ENCODE measurements at places on chromosomes 6 and 20.

GRCh38 chr6:21808551-21809242 lies 215.1 kb downstream of the SOX4 start:
- DNase-seq = no peak

DNA sequence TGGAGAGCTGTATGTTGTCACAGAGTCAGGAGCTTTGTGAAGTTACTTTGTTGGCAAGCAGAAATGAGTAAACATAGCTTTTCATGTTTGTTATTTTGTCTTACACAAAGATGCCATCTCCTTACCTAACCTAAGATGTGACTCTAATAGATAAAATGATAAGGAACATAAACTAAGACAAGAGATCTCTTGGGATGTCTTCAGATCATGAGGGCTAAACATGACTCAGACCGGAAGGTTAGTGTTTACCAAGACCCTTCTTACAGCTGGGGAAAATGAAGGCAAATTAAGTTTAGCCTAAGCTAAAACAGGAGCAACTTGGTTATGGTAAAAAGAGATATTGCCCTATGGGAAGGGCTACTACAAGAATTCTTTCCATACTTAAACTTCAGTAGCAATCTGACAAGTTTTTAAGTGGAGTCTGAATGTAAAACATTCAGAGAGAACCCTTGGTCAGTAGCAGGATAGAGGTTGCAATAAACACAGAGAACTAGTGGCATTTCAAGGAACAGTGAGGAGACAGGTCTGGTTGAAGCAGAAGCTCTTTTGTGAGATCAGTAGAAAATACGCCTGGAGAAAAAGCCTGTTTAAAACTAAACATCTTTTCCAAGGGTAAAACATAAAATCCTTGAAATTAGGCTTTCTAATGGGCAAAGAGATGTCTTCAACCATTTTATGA lies 29.9 kb downstream of the SGK1 start:
- DNase-seq = no peak

DNA sequence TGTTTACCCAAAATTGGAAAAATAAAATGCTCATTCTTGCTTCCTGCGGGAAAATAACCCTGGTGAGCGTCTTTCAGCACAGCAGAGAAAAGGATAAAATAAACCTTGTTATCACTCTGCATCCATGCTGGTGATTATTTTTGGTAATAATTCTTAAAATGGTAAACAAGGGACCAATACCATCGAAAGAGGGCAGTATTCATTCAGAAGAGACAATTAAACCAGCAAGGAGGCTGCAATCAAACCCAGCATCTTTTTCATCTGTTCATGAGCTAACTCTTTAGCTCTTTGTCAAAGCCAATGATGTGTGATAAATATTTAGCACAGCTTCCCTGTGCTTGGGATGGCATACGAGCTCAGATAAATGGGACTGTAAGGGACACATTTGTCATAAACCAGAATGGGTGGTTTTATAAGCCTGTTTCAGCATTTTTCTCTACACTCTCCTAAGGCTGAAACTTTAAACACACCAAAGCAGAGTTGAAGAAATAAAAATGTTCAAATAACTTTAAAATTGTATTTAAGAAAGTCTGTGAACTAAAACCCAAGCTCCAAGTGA lies 34.4 kb downstream of the CDH26 start:
- DNase-seq = peak; percentile 56

GRCh38 chr6:17202526-17202925 lies 78.6 kb upstream of the RBM24 start:
- DNase-seq = no peak

GRCh38 chr6:118974790-118975189 lies 39.8 kb upstream of the MCM9 start:
- no peak for DNase-seq

DNA sequence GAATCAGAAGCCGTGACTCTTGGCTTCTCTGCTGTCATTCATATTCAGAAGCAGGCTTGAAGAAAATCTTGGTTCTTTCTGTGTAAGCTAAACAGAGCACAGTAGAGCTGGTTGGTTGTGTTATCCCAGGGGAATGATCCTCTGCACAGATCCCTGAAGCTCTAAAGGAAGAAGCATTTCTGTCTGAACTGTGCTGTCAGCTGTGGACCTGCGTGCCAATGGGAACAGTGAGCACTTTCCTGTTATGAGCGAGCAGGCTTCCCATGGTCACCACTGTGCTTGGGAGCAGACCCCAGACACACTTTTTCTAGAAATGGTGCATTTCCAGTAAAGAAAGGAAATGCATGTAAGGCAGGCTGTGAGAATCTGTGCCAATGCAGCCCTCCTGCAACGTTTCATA lies 490.2 kb downstream of the EPM2A start:
- DNase-seq = no peak

- no peak for DNase-seq
Observed at GRCh38 chr20:17545127-17545526, 13.9 kb upstream of the BFSP1 start.

- peak; percentile 94 for DNase-seq
Observed at GRCh38 chr6:7201732-7202541, 94.2 kb downstream of the RREB1 start.

DNA sequence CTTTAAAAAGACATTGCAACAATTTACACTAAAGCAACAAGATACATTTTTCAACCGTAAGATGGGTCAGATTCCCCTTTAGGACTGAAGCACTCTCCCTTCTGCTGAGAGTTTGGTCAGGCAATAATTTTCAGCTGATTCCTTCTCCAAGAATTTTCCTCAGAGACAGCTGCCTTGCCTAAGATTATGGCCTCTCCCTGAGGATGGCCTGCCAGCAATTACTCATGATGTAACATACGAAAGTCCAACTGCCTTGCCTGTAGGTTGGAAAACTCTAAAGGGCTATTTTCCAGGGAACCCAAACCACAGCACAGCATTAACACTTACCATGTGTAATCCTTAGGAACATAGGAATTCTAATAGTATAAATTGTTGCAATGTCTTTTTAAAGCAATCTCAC lies 229.1 kb upstream of the FLRT3 start:
- no peak for DNase-seq

- DNase-seq = no peak
Observed at GRCh38 chr6:111890988-111891387, 17.7 kb upstream of the FYN start.

DNA sequence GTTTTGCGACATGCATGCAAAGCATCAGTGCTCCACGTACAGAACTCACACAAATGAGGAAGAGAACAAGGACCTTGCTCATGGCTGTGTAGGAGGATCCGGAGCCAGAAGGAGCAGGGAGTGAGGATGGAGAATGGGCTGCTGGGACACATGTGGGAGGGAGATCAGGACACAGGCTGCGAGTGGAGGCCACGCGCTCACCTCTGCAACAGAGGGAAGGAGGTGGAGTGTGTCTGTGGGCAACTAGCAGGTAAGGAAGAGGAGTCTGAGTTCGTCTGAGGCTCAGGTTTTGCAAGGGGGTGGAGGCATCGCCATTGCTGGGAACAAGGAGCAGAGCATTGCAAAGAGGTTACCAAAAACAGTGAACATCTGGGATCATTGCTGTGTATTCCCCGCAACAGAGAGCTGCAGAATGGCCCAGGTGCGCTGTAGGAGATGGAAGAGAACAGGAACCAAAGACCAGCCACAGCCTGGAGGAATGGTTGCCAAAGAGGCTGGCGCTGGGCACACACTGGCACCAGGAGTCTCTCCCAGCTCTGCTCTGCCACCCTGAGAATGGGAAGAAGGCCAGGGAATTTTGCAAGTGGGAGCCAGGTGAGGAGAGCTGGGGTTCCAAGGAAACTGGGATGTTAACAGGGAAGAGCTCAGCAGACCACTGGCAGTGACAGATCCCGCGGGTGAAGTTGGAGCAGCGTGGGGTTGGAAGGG lies 90.0 kb upstream of the RPS6KA2 start:
- no peak for DNase-seq

- no peak for DNase-seq
Observed at GRCh38 chr6:145331066-145331465, 404.3 kb downstream of the EPM2A start.

- DNase-seq = no peak
Observed at GRCh38 chr6:97292671-97293070, 9.7 kb upstream of the MMS22L start.

DNA sequence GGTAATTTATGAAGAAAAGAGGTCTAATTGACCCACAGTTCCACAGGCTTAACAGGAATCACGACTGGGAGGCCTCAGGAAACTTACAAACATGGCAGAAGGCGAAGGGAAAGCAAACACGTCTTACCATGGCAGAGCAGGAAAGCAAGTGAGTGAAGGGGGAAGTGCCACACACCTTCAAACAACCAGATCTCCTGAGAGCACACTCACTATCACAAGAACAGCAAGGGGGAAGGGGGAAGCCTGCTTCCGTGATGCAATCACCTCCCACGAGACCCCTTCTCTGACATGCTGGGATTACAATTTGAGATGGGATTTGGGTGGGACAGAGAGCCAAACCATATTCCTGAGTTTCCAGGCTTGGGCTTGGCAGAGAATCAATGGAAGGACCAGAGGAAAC lies 124.1 kb upstream of the RAB32 start:
- DNase-seq = peak; percentile 69

GRCh38 chr6:105135907-105136430 lies 43.8 kb downstream of the POPDC3 start:
- DNase-seq = no peak

DNA sequence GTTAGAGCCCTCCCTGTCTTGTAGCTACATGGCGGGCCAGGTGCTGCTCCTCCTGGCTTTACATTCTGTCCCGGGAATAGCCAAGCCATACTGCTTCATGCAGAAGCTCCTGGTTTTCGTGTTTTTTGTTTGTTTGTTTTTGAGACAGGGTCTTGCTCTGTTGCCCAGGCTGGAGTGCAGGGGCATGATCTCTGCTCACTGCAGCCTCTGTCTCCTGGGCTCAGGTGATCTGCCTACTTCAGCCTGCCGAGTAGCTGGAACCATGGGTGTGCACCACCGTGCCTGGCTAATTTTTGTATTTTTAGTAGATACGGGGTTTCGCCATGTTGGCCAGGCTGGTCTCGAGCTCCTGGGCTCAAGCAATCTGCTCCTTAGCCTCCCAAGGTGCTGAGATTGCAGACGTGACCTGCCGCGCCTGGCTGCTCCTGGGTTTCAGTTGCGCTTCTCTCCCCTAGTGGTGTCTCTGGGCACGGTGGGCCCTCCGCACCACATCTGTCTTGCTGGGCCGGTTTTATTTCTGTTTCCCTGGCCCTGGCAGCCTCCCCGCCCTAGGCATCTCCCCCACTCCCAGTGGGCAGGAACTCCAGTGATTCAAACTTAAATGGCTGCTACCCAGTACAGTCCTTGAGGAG lies 12.9 kb downstream of the CDYL start:
- no peak for DNase-seq

DNA sequence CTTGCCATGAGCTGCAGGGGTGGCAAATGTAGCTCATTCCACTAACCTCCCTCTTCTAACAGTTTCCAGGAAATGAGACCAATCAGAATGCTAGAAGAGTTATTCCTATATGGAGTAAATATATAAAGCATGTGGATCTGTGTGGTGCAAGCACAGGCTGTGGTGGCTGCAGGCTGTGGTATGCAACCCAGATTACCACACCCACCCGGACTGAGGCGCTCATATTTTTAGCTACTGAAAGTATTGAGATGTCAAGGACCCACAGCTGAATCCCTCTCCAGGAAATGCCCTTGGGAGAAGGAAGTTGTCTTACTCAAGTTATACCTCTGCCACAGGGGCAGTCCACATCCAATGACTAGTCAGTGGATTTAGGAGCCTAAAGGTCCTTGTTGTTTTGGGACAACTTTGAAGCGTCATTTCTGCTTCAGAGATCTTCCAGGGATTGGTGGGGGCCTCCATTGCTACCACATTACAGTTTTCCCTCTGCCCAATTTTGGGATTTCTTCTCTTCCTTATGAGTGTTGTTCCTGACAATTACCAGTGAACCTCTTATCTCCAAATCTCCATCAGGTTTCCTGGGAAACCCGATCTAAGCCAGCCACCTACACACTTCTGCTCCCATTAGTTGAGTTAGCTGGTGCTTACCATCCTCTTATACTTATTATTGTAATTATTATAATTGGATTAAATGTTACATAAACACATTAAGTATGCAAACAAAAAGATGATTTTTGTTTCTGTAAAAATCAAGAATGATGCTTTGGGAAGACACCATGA lies 12.1 kb upstream of the REPS1 start:
- DNase-seq = no peak

GRCh38 chr6:82832811-82833210 lies 232.8 kb downstream of the UBE3D start:
- no peak for DNase-seq

- no peak for DNase-seq
Observed at GRCh38 chr6:145329257-145329656, 406.1 kb downstream of the EPM2A start.

DNA sequence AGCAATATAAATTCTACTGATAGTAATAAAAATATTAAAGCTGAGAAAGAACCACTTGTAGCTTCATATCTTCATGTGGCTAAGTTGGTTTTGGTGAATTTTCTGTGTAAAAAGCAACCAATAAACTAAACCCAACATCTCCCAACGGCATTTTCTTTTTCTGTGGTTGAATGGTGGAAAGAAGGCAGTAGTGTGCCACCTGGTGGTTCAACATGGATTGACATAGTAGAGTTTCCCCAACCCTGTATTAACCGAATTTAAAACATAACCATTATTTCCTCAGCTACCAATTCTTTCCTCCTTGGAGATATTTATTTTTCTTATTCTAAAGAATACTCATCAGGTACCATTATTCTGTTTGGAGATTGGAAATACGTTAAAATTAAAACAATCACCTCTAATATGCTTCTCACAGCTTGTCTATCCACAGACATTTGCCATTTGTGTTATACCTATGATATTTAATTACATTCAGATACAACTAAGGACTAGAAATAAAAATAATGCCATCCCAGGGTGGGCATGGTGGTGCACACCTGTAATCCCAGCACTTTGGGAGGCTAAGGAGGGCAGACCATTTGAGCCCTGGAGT lies 117.1 kb upstream of the EEF1E1 start:
- DNase-seq = no peak

DNA sequence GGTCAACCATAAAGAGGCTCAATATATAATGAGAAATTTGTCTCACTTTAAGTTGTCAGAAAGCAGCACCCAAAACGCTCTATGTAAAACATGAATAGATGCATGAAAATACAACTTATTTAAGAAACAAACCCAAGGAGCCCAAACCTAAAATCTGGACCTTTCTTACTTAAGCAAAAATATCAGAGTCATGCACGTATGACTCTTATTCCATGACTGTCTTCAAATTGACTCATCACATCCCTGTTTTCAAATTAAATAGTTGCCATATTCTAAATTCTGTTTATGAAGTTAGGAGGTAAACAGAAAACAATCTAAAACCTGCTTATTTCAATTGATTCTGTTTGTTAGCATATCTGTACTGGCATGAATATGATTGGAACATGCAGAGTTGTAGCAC lies 42.1 kb downstream of the ANKRD6 start:
- no peak for DNase-seq

DNA sequence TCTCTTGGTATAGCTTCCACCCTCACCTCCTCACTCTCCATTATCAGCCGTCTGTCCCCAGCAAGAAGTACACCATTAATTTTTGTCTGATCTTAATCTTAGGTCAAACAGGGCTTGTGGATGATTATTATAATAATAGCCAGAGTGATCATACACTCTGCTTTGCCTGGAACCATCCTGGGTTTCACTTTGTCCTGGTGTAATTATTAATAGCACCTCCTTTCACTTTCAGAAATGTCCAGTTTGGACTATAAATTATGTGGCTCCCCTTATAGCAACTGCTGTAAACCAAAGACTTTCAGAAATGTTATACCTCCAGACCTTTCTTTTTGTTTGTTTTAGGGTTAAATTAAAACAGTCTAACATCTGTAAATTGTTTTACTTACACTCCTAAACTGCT lies 951 bp upstream of the TRIM31 start:
- DNase-seq = no peak

- DNase-seq = peak; percentile 82
Observed at GRCh38 chr6:30686908-30687658, 638 bp upstream of the PPP1R18 start.
